ENCODE measurements at places on chromosomes 5 and 9.

GRCh38 chr5:74638970-74639806, 1.3 kb downstream of the ENC1 start:
- peak; percentile 18 for DNase-seq

- no peak for DNase-seq
Observed at GRCh38 chr9:97979788-97980478, 3.2 kb upstream of the ANP32B start.

DNA sequence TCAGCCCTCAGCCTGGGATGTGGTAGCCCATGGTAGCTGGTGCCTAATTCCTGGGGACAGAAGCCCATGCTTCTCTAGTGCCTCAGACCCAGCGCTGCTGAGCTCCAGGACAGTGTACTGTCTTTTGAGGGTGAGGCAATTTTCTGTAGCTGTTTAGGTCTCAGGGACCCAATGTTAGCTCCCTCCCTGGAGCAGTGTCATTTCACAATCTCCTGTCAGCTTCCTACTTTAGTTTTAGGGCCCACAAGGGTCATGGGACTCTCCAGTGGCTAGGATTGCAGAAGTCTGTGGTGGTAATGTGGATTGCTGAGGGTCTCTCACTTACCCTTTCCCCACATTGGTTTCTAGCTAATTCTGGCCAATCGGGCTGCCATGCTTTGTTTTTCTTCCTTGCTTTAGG, 67.7 kb upstream of the CCL21 start:
- DNase-seq, result no peak

- DNase-seq, result peak; percentile 48
Observed at GRCh38 chr5:179763215-179763945, 30.4 kb upstream of the LTC4S start.

GRCh38 chr5:134554319-134555222, 29.1 kb downstream of the JADE2 start:
- DNase-seq, result no peak

- no peak for DNase-seq
Observed at GRCh38 chr9:74303945-74304344, 193.2 kb upstream of the RORB start.

GRCh38 chr5:64654561-64654938, 35.8 kb upstream of the SHISAL2B start:
- DNase-seq, result no peak

GRCh38 chr5:15737871-15738664, 238.1 kb downstream of the FBXL7 start:
- no peak for DNase-seq

GRCh38 chr9:34381323-34381722, 4.6 kb upstream of the MYORG start:
- peak; percentile 14 for DNase-seq

DNA sequence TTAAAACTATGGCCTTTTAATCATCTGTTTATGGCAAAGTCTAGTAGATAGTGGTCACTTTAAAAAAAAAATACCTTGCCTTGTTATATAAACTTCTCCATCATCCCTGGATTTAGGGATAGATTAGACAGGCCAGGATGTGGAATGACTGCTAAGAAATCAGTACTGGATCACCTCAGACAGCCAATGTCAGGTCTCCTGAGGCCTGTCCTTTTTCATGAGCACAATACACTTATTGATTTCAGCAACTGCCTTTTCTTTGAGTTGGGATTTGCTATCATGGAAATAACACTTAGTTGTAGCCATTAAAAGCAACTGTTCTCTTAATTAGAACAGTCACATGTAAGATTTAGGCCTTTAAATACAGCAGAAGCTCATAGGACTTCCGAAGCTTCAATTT, 77.9 kb downstream of the NLN start:
- DNase-seq, result no peak

GRCh38 chr9:98229090-98229395, 26.4 kb downstream of the TBC1D2 start:
- no peak for DNase-seq

GRCh38 chr5:16981700-16982099, 45.6 kb upstream of the MYO10 start:
- DNase-seq, result no peak

DNA sequence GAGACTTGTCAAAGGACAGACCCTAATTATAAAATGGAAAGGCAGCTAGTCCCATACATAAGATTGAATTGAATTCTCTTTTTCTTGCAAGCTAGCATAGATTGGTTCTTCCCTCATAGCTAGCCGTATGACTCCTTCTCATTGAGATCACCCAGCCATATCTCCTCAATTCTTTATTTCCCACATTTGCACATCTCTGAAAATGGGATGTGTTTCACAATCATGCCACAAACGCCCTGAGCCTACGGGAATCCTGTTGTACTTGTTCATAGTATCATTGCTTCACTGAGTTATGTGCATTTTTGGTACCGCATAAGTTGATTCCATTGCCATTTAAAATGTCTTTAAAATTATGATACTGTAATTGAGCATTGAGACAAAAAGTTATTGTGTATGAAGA, 90.5 kb downstream of the PCSK1 start:
- DNase-seq, result no peak

GRCh38 chr9:33437205-33437604, 10.2 kb downstream of the AQP3 start:
- DNase-seq, result no peak

DNA sequence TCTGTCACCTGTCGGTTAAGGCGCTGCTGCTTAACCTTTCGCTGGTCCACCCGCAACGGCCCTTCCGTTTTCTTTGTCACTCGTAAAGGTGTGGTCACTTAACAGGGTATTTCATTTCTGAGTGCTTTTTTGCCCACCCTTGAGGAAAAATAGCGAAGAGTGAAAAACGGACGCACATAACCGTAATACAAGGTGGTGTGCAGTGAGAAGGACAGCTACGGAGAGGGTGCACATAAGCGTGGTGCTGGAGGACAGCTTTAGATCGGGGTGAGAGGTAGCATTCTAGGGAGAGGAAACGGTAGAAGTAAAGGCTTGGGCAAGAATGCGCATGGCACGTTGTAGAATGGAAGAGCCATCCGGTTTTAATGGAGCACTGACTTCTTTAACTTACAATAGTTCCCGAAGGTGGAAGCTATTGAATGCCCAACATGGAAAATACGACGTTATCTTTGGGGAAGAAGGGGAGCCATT, 761 bp downstream of the CCT5 start:
- no peak for DNase-seq

- DNase-seq, result peak; percentile 36
Observed at GRCh38 chr9:35696520-35697215, 6.9 kb upstream of the TPM2 start.
